Uterus (tissue), 4 donors: ENCODE measurements at places on chromosomes 12 and 14. TPM values are rescaled to one million over a fixed set of nuclear protein-coding genes. Genes with fewer than 3 reads are reported as not detected.

- no peaks in the 10 kb centered on the region for H3K4me1 ChIP-seq
- no peak overlapping the region for H3K4me3 ChIP-seq
- H3K36me3 ChIP-seq = no peaks in the 10 kb centered on the region
- H3K27me3 ChIP-seq = no peaks in the 10 kb centered on the region
Measured at GRCh38 chr12:4918950-4919660, 9.4 kb downstream of the KCNA1 start.

GRCh38 chr12:114399664-114400211 lies 6.2 kb downstream of the TBX5 start:
- peaks cover 89% of the 10 kb centered on the region for H3K27me3 ChIP-seq
- no peak overlapping the region for H3K27ac ChIP-seq
- no peak for DNase-seq
- H3K4me1 ChIP-seq = no peaks in the 10 kb centered on the region

GRCh38 chr12:63895841-63896240 lies 51.3 kb downstream of the SRGAP1 start:
- no peak overlapping the region for H3K4me3 ChIP-seq
- no peak for DNase-seq
- H3K27me3 ChIP-seq = no peaks in the 10 kb centered on the region

C3AR1 gene
- 1.0 TPM for total RNA-seq

GRCh38 chr14:100591453-100592371 lies 4.5 kb upstream of the BEGAIN start:
- H3K27ac ChIP-seq = no peak overlapping the region
- no peaks in the 10 kb centered on the region for H3K27me3 ChIP-seq
- no peak overlapping the region for H3K4me3 ChIP-seq
- H3K36me3 ChIP-seq = no peaks in the 10 kb centered on the region
- no peaks in the 10 kb centered on the region for H3K4me1 ChIP-seq
- DNase-seq = no peak

DNA sequence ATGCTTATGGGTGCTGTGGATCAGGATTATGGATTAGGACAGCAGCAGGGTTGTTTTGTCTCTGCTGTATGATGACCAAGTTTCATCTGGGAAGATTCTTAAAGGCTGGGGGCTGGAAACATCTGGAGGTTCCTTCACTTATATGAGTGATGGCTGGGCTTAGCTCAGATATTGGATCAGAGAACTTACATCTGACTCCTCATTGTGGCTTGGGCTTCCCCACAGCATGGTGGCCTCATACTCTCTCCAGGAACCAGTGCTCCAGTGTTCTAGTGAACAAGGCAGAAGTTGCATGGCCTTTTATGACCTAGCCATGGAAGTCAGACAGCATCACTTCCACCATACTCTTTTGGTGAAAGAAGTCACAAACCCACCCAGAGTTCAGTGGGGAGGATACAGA lies 336.1 kb upstream of the TBX3 start:
- H3K4me1 ChIP-seq = no peaks in the 10 kb centered on the region
- H3K27ac ChIP-seq = no peak overlapping the region
- no peak for DNase-seq
- H3K27me3 ChIP-seq = no peaks in the 10 kb centered on the region

DNA sequence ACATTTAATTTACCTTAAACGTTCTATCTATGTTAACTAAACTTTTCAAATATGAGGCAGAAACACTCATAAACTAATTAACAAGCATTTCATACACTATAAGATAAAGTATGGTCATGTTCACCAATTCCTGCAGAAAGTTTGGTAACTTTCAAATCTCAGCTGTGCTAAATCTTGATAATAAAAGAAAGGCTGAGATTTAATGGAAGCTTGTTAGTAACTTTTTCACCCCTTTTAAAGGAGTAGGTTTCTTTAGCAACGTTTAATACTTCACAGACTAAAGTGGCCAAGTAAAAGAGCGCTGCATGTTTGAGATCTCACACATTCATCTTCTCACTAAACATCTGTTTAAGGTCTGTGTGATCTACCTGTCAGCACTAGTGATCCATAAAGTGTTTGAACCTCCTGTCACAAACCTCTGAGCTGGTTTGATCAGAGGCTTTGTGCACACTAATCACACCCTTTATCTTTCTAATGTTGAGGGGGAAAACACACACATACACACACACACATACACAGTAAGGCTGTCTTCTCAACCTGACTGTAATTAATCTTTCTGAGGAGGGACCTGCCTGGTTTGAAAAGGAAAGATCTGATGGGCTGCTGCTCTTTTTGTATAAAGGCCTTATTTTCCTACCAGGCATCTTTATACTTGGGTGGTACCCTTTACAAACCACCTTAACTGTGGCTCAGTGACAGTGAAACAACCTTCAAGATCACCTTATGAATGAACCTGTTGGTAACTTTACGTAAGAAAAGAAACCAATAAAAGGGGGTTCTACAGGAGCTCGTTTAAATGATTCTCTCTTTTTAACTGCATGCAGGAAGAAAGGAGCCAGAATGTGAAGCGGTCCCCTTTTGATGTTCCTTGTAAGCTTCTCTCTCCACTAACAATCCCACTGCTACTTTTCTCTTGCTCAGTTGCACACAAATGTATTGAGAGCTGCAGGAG lies 244.2 kb downstream of the SOX5 start:
- no peak overlapping the region for H3K4me3 ChIP-seq
- no peak for DNase-seq
- no peaks in the 10 kb centered on the region for H3K4me1 ChIP-seq
- no peaks in the 10 kb centered on the region for H3K36me3 ChIP-seq
